Stimulated activated CD4-positive, alpha-beta T cell treated with anti-CD3 and anti-CD28 coated beads, TNF-alpha, amount 100 ng/mL, for 1 hour (primary cell): ENCODE measurements at places on chromosomes 4 and X.

GRCh38 chr4:186657764-186658163 is 65.9 kb downstream of the FAT1 start:
- no peak for DNase-seq

- no peak for DNase-seq
Observed at GRCh38 chr4:132865458-132865857, 283.6 kb upstream of the PCDH10 start.

DNA sequence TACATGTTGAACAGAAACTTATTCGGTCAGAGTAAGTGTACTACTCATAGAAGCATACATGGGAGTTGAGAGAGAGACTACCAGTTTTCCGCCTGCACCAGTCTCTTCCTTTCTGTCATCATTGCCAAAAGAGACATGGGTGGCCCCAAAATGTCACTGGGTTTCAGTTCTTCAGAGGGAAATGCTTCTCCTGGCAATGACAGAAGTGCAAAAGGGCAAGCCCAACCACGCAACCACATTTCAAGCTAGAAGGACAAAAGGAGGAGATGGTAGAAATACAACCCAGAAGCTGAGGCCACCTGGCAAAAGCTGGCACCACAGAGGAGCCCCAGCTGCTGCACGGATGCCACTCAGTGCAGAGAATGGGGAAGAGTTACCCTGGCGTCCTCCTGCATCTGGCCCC is 320.1 kb downstream of the BCOR start:
- no peak for DNase-seq

GRCh38 chrX:22538580-22538979 is 265.9 kb downstream of the CBLL2 start:
- no peak for DNase-seq

DNA sequence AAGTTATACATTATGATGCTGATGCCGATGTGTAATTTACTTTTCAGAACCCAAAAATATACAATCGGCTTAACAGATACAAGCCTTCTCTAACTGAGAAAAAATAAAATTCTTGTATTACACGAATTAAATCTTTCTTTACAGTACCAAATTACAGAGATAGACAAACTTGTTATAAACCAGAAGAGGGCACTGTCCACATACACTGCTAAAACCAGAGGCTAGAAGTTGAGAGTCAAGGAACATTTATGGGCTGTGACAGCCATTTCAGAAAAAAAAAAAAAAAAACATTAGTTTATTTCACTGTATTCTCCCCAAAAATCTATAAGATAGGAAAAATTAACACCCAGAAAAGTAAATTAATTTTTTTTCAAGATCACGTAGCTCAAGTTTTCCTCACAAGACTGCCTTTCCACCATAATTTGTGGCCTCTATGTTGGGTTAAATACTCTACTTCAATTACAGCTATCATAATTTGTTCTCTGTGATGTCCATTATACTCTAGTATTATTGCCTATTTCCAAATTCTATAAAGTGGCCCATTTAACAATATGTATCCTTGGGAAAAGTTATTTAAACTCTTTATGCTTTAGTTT is 12.0 kb downstream of the EREG start:
- no peak for DNase-seq

DNA sequence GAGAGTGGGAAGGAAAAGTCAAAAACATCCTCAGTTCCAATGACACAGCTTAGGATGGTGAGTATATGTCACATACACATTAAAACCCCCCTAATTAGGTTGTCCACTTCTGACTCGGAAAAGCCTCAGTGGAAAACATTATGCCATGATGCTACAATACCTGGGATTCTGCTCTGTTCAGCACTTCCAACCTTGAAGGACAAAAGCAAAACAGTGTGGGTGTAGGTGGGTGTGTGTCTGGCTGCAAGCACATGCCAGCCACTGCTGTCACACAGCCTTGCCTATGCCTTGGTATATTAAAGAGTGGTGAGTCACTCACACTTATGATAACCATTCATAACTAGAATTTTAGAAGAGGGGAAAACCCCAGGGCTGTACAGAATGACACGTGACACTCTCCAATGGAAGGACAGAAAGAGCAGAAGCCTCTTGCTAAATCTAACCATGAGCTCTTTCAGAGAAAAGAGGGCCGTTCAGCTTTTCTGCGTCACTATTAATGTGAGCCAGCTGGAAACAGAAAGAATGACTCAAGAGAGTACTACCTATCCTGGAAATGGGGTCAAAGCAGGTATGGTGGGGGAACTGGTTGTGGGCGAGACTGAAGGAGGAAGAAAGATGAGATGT is 159.6 kb downstream of the TET2 start:
- DNase-seq = no peak

DNA sequence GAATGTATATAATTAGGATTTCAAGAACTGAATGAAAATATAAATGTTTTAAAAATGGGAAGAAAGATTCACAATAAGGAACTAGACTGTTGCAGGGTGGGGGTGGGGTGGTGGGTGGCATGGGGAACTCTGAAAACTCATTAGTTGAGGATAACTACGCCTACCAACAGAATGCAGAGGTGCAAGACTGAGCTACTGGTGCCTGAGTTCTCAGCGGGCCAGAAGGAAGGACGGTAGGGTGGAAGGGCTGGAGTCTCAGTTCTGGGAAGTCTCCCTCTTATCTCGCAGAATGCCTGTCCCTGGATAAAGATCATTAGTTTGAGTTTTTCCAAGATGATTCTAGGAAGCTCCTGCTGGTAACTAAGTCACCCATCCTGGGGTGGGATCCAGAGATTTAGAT is 1.3 kb upstream of the SOD3 start:
- DNase-seq = no peak

DNA sequence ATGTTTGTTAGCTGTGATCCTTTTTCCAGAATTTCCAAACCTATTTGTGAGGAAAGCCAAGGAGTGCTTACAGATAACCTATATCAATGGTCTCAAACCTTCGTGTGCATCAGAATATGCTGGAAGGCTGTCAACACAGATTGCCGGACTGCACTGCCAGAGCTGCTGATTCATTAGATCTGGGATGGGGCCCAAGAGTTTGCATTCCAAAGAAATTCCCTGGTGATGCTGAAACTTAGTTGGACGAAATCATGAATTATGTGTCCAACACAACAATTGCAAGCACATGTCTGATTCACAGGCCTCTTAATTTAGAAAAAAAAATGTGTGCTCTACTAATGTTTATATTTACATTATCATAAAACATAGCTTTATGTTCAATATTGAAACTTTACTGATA is 544.0 kb upstream of the AMOT start:
- DNase-seq = no peak

DNA sequence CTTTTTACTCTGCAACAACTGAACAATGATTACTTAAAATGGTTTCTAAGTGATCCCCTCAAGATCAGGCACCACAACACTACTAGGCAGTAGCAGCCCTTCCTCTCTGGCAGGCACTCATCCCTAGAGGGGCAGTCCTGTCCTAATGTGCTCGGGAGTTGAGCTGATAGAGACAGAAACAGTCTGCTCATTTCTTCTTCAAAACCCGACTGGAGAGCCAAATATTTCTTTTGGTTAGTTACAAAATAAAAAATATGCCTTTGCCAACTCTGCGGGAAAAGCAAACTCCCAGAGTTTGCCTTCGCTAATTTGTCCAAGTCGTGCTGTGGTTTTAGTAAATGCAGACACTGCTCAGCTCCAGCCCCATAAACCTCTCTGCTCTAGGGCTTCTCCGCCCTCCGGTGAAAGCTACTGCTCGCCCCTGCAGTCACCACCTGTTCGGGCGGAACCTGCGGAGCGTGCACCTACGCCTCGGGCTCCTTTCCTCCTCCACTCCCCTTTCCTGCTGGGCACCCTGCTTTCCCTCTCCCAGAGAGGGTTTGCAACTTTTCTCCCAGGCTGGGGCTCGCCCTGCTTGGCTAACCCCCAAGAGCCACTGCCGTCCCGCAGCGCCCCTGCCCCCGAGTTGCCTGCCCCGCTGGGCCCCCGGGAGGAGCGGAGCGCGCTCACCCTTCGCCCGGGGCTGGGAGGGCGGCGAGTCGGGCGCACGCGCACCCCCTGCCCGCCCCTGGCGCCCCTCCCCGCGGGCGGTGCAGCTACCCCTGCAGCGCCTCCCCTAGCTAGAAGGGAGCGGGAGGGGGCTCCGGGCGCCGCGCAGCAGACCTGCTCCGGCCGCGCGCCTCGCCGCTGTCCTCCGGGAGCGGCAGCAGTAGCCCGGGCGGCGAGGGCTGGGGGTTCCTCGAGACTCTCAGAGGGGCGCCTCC is at the start of gene NPNT:
TSS of gene NPNT (plus strand) at position 812 of the 923 bp plus-strand sequence. CDS start 182 bp downstream, outside the sequence.
- no peak for DNase-seq

DNA sequence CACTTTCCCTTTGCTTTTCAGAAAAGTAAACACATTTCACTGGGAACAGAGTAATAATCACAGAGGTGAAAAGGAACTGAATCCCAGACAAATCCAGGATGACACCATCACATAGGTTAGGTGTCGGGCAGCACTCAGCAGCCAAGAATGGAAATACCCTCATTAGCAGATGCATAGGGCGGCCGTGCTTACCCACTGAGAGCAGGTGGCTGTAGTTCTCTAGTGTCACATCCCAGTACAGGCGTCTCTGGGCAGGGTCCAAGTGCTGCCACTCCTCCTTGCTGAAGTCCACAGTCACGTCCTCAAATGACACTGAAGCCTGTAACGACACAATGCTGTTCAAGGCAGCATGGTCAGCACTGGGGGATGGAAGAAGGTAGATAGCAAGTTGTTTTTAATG is 26.9 kb downstream of the ZNF41 start:
- no peak for DNase-seq

- DNase-seq = no peak
Observed at GRCh38 chr4:60934566-60935295, 265.4 kb upstream of the ADGRL3 start.

DNA sequence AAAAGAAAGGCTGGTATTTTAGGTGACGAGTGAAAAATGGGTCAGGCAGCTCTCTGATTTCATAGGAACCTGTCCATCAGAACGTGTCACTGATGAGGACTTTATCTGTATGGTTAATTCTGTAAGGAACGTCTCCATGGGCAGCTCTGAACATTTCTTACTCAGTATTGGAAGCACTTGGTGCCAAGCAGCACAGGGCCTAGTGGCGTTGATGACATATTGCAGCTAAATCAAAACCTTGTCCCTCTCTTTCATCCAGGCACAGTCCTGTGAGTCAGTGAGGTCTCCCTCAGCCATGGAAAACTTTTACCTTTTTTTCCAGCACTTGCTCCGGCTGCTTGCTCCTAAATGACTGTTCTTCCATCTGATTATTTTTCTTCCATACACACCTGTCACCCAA is 301.9 kb downstream of the DHX15 start:
- no peak for DNase-seq

DNA sequence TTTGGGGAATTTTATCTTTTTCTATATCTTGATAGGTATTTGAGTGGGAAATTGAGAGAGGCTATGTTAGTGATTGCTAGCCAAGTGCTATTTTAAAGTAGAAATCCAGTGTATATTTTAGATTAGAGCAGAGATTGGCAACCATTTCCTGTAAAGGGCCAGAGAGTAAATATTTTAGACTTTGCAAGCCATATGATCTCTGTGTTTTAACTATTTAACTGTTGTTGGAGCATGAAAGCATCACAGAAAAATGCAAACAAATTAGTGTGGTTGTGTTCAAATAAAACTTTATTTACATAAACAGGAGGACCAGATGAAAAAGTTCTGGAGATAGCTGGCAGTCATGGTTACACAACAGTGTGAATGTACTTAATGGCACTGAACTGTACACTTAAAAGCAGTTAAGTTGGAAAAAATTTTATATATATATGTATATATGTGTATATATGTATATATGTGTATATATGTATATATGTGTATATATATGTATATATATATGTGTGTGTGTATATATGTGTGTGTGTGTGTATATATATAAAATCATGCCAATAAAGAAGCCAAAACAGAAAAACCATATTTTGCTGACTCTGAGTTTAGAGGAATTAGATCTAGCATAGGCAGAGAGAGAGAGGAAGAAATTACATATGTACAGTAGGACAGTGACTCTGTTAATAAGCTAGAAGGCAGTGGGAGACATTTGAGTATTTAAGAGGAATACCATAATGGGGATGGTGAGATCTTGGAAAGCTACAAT is 83.4 kb downstream of the TMEM164 start:
- DNase-seq = no peak

DNA sequence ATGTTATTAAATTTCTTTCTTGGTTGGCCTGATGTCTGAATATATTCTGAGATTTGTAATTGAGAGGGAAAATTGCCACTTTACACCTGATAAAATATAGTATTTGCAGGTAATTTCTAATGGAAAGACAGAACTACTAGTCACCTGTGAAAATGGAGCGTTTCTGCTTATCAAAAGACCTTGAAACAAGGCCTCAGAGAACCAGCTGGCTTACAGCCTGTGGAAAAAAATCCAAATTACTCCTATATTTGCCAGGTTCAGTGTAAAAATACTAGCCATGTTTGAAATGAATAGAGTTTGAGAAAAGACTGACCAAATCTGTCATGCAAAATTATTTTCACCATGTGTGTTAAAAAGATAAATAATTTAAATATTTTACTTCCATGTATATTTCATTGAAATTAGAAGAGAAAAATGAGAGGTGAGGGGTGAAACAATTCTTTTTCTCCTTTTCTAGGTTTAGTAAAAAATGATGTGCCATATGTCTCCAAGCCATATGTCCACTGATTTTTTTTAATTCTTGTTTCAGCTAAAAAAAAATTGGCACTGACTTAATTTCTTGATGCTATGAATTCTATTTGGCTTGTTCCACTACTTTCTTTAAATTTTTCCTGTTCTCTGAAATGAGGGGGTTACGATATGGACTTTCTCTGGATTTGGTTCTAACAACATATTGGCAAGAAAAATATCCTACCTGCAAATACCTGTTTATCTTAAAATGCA is 464.9 kb downstream of the GRXCR1 start:
- no peak for DNase-seq

DNA sequence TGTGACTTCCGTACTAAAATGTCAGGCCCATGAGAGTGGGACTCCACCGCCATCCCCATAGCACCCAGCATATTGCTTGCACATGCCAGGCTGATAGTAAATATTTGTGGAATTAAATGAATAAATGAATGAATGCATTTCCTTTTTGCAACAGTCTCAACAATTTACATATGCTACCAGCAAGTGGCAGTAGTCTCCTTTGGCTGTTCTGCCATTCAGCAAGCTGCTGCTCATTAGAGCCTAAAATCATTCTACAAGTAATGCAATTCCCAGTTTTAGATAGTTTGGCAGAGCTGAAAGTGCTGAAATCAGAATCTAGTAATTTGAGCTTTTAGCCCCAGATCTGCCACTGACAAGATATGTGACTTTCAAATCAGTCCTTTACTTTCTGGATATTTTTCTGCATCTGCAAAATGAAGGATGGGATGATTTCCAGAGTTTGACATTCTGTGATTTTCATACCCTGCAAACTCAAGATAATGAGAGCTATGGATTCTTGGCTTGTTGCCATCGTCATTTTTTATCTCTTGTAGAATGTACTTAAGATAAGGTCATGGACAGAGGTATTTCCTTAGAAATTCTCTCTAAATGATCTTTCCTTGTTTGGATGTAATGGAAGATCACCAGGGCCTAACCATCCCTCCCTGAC is 35.7 kb upstream of the INTS6L start:
- no peak for DNase-seq

- DNase-seq = no peak
Observed at GRCh38 chr4:96003951-96004740, 164.3 kb downstream of the PDHA2 start.
